ENCODE measurements at places on chromosomes 7 and 10.

- DNase-seq = no peak
Observed at GRCh38 chr7:5649641-5650040, 131.8 kb downstream of the RNF216 start.

- DNase-seq = no peak
Observed at GRCh38 chr7:148204639-148205304, 385.8 kb upstream of the C7orf33 start.

DNA sequence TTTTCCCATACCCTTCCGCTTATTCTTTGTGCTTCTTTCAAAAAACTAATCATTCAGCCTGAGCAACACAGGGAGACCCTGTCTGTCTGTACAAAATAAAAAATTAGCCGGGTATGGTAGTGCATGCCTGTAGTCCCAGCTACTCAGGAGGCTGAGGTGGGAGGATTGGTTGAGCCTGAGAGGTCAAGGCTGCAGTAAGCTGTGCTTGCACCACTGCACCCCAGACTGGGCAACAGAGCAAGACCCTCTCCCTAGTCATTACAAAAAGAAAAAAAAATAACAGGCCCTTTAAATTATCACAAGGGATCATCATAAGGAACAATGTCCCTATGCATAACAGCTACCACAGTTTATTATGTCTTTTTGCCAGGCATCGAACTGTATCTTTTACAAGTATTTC, 119.6 kb downstream of the TRIM24 start:
- DNase-seq = no peak

GRCh38 chr10:94344522-94345122, 18.1 kb downstream of the NOC3L start:
- DNase-seq = no peak

GRCh38 chr7:66946545-66946944, 25.5 kb downstream of the TMEM248 start:
- DNase-seq = no peak

GRCh38 chr7:95126053-95126709, 198.2 kb downstream of the PON1 start:
- no peak for DNase-seq

- no peak for DNase-seq
Observed at GRCh38 chr7:31362401-31362800, 21.9 kb upstream of the NEUROD6 start.

- DNase-seq = no peak
Observed at GRCh38 chr7:151204383-151205032, 5.8 kb downstream of the H2BK1 start.

GRCh38 chr10:131553121-131553520, 241.6 kb upstream of the TCERG1L start:
- DNase-seq = no peak

DNA sequence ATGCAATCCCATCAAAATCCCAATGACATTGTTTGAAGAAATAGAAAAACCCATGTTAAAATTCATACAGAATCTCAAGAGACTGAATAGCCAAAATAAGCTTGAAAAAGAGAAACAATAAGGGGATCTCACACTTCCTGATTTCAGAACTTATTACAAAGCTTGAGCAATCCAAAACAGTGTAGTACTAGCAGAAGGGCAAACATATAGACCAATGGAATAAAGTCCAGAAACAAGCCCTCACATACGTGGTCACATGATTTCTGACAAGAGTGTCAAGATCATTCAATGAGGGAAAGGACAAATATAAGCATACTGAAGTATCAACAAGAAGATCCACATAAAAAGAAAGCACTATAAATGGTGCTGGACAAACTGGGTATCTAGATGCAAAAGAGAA, 31.9 kb downstream of the MICU1 start:
- no peak for DNase-seq

Data from stimulated activated CD4-positive, alpha-beta T cell treated with anti-CD3 and anti-CD28 coated beads, Interleukin-1b, Interleukin-23, amount 100 ng/mL, for 24 hours (primary cell).